MG63 (cell line): ENCODE measurements at places on chromosomes 3 and 15. TPM values are rescaled to one million over a fixed set of nuclear protein-coding genes. Genes with fewer than 3 reads are reported as not detected.

The CLDN18 gene
- not detected in 2 replicates for total RNA-seq

The GASK1A gene
- total RNA-seq, result 0.15 TPM in 1 of 2 replicates, not detected in the other

The MEIS2 gene
- total RNA-seq, result 2.0 and 3.1 TPM in 2 replicates

The KIF15 gene
- 14.1 and 18.1 TPM in 2 replicates for total RNA-seq

The LRRC31 gene
- not detected in 2 replicates for total RNA-seq

The MME gene
- 0.07 and 0.47 TPM in 2 replicates for total RNA-seq

The HGD gene
- not detected in 2 replicates for total RNA-seq

The FSIP1 gene
- total RNA-seq, result 2.0 and 3.3 TPM in 2 replicates

The PTPRG gene
- 3.1 and 6.1 TPM in 2 replicates for total RNA-seq

The PP2D1 gene
- not detected in 2 replicates for total RNA-seq

The CFAP91 gene
- total RNA-seq, result 0.47 and 1.1 TPM in 2 replicates

The IMPG2 gene
- total RNA-seq, result under 0.01 and 0.89 TPM in 2 replicates

The ESYT3 gene
- 0.23 and 0.89 TPM in 2 replicates for total RNA-seq

The RASGRP1 gene
- not detected in 2 replicates for total RNA-seq

The A4GNT gene
- total RNA-seq, result not detected in 2 replicates

The LDHAL6B gene
- not detected in 2 replicates for total RNA-seq

The SLC35G2 gene
- 6.7 and 8.9 TPM in 2 replicates for total RNA-seq

The CLEC3B gene
- 0.10 and 2.0 TPM in 2 replicates for total RNA-seq

The BCL2A1 gene
- 6.0 TPM in 1 of 2 replicates, not detected in the other for total RNA-seq

The REC114 gene
- total RNA-seq, result not detected in 2 replicates

The GP9 gene
- total RNA-seq, result not detected in 2 replicates

The MYH15 gene
- not detected in 2 replicates for total RNA-seq

The HDC gene
- total RNA-seq, result not detected in 2 replicates

The ARGFX gene
- total RNA-seq, result not detected in 2 replicates

The BTLA gene
- not detected in 2 replicates for total RNA-seq
